Urothelium cell line (cell line): ENCODE measurements at places on chromosomes 2 and 18.

- no peak for DNase-seq
Measured at GRCh38 chr18:51955136-51955535, 384.9 kb upstream of the DCC start.

DNA sequence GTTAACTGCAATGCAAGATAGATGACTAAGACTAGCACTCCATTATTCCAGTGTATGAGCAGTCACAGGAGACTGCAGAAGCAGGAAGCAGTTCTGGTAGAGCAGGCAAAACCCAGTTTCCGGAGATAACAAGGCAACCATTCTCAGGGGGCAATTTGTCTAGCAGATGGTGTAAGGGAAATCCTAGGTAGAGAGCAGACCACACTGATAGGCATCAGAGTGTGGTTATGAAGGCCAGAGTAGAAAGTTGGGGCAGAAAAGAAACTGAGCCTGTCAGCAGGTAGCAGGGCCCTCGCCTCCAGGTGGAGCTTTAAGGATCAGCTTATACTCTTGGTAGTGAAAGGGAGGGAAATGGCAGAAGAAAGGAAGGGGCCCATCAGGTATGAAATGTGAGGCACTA is 164.4 kb downstream of the PDE11A start:
- DNase-seq, result no peak

DNA sequence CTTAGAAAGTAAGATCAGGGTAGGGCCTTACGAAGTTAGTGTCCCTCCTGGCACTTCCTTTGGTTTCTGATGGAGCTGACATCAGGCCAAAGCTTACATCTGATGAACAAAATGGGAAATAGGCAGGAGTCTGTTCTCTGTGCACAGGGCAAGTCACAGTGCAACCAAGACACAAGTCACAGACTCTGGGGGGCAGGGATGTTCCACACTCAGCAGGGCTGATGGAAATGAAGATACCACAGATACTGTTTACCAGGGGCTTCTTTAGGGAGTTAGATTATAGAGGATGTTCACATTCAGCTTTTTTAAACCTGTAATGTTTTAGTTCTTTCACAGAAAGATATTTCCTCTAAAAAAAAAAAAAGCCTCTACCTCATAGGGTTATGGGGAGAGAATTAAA is 106.2 kb upstream of the EPC2 start:
- DNase-seq, result no peak

GRCh38 chr18:61894751-61895524 is 2.1 kb upstream of the RNF152 start:
- DNase-seq, result no peak

DNA sequence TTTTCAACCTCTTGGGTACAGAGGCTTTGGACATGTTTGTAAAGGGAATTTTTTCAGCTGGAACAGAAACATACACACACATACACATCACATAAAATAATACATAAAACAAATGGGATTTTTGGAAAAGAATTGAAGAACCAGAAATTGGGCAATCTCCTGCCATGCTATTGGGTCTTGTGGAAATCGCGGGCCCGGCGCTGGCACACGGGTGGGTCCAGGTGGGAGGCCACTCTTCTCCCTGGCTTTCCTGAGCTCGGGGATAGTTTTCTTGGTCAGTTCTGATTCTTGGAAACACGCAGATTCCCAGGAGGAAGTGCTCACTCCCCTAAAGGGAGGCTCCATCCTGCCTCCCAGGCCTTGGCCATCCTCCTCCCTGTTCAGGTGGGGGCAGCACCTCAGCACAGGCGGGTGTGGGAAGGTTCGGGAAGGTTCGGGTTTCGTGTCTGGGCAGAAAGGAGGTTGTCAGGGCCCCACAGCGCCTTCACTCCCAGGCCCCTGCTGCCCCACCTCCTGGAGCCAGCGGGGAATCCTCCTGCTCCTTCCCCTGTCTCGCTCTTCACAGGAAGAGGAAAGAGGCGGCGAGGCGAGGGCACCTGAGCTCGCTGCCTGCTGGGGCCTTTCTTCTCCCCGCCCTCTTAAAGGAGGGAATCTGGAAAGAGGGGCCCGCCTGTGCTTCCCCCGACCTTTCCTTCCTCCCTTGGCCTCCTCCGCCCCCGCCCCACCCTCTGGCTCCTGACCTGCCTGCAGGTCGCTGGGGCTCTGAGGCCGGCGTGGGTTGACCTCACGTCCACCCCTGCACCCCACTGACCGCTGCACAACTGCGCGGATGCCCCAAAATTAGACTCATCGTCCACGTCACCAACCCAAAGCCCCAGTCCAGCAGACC is 97.8 kb upstream of the PXDN start:
- DNase-seq, result no peak
